GM23248 (cell line): ENCODE measurements at places on chromosomes 6 and 20.

GRCh38 chr6:15389084-15389764 lies 143.4 kb downstream of the JARID2 start:
- DNase-seq, result peak; percentile 64

- DNase-seq, result no peak
Observed at GRCh38 chr20:20371083-20371482, 3.2 kb downstream of the INSM1 start.

DNA sequence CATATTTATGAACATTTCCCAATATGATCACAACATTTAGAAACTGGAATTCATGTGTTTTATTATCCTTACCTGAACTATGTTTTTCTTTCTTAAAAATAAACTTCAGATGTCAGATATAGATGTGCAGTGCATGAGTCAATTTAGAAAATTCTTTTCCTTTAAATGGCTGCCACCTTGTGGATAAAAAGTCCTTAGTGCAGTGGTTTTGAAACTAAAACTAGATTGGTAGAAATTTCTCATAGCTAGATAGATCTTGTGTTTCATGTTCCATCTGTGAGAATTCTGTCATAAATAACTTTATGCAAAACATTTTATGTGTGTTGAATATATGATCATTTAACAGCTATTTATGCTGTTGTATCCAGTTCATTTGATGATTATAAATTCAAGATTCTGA lies 134.9 kb downstream of the KLHL32 start:
- DNase-seq, result peak; percentile 70

DNA sequence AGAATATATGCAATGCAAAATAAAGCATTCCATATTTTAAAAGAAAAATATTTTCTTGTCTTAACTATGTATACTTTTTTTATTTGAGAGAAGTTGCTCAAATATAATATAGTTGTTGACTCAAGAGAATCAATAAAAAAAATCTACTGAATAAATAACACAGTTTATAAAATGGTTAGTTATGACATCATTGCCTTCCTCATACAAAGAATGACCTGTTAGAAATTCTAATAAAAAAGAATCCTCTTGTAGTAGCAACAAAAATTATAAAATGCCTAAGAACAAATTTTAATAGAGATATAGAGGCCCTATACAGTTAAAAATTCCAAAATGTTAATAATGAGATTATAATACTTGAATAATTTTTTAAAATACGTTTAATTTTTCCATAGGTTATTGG lies 96.5 kb upstream of the AHI1 start:
- no peak for DNase-seq

- DNase-seq, result no peak
Observed at GRCh38 chr6:611928-612327, 45.0 kb downstream of the HUS1B start.

DNA sequence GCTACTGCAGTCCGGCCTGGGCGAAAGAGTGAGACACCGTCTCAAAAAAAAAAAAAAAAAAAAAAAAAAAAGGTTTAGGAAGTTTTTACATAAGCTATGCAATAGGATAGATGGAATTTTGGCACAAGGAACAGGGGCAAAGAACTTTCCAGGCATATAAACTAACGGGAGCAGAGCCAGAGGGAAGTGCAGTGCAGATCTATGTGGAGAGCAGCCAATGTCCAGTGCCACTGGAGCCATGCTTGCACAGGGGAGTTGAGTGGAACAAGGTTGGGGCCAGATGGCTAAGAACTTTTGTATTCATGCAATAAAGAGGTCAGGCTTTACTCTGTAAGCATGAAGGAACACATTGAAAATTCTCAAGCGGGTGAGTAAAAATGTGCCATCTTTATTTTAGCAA lies 10.8 kb downstream of the SLC17A2 start:
- no peak for DNase-seq

GRCh38 chr6:162538643-162539064 lies 188.9 kb downstream of the PRKN start:
- DNase-seq, result no peak

DNA sequence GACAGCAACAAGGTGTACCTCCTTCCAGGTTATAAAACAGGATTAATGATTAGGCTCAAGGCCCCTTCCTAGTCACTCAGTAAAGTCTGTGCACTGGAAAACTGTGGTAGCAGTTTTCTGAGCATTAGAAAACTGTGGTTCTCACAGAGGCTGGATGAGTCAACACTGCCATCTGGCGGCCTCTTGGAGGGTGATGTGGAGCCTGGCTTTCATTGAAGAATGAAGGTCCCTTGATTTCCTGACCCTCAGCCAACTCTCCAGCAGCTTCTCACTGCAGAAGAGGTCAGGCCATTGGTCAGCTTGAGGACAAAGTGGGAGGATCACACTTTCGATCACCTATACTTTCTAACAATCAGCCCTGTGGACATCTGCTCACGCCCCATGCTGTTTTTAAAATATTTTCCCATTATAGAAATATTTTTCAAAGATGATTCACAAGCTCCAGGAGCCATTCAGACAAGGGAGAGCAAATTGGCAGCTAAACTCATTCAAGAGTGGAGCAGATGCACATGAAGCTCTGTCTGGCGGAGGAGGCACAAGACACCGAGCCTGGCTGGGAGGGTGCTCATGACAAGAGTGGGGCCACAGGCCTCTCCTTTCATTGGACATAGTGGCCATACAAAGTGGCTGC lies 23.2 kb downstream of the PSMB1 start:
- peak; percentile 83 for DNase-seq
